ENCODE measurements at places on chromosomes 4 and X.
A peak's percentile ranks its signal among the peaks of the same experiment; 100 is the strongest.

- no peak overlapping the region for H3K27ac ChIP-seq
- H3K4me3 ChIP-seq = no peak overlapping the region
- no peak for DNase-seq
- no peaks in the 10 kb centered on the region for H3K36me3 ChIP-seq
Measured at GRCh38 chr4:108372681-108373080, 203.9 kb upstream of the LEF1 start.

DNA sequence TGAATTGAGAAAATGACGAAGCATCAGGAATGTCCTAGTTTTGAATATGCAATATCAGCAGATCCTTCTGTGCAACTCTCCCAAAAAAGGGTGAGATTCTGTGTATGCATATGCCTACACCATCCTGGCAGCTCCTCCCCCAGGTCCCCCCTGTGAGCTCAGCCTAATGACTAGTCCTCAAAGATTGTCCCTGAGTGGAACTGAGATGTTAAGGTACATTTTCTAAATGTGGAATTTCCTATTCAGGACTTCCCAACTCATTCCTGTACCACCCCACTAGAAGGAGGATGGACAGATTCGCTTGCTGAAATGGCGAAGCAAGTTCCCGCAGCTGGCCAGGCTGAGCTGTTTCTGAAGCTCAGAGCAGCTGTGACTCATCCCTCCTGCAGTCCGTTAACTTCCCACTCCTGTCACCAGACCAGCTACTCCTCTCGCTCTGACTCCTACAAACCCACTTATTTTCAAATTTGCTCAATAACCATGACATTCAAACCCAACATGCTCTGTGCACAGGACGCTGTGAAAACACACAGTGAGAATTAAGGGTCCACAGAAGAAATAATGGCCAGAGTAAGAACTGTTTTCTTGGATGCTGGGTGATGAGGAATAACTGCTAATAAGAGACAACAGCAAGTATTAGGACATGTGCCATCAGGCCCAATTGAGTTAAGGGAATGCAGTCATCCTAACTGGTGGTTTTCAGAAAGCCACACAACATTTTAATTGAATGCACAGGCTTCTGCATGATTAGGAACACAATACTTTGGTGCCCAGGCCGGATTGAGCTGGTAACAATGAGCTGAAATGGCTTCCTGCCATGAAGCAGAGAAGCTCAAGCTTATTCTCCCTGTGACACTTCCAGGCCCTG is 40.0 kb upstream of the IRF2 start:
- no peak overlapping the region for H3K27ac ChIP-seq
- peak; percentile 48 for DNase-seq
- H3K27me3 ChIP-seq = no peaks in the 10 kb centered on the region
- no peak overlapping the region for H3K4me3 ChIP-seq
- H3K4me1 ChIP-seq = peaks cover 4% of the 10 kb centered on the region
- H3K36me3 ChIP-seq = no peaks in the 10 kb centered on the region

DNA sequence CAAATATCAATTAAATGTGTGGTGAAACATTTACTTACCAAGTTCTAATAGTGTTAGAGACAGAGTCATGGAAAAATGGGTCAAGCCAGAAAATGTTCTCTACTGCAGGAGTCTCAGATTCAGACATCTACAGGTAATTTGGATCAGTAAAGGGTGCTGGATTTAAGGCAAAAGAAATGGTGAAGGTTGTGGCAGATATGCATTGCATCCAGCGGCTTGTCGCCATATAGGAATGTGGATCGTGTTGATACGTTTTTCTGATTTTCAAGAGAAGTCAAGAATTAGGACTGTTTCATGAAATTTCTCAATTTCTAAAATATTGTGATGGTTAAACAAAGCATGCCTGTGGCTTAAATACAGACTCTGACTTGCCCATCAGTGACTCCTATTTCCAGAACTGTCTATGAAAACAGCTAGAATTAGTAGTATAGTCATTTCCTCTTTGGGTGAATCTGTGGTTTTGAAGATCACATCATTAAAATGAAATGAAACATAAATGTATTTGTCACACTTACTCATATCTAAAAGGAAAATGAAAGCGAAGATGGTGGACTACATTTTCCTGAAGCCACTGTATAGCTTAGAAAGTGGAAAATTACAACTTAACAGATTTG is 110.1 kb upstream of the VEGFC start:
- H3K27ac ChIP-seq = peak overlapping the region; percentile 55
- DNase-seq = peak; percentile 57
- H3K36me3 ChIP-seq = no peaks in the 10 kb centered on the region
- peaks cover 15% of the 10 kb centered on the region for H3K4me1 ChIP-seq

DNA sequence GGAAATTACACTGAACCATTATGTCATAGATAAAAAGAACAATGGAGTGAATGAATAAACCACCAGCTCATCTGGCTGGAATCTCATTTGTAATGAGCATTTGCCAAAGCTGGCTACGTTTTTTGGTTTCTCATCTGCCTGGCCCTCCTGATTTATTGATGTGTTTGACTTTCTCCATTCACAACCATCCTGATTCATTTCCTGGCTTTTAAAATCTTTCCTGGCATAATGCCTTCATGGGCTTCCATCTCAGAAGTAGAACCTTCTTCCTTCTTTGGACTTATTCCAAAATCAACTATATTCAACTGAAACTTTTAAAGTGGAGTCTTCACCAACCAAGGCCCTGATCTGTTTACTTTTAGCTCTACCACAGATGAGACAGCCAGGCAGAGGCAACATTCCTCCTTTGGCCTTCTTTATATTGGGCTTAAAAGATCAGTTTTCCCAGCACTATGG is 36.0 kb upstream of the ARSJ start:
- H3K4me3 ChIP-seq = no peak overlapping the region
- H3K4me1 ChIP-seq = peaks cover 36% of the 10 kb centered on the region
- no peaks in the 10 kb centered on the region for H3K27me3 ChIP-seq
- H3K27ac ChIP-seq = peak overlapping the region; percentile 96

DNA sequence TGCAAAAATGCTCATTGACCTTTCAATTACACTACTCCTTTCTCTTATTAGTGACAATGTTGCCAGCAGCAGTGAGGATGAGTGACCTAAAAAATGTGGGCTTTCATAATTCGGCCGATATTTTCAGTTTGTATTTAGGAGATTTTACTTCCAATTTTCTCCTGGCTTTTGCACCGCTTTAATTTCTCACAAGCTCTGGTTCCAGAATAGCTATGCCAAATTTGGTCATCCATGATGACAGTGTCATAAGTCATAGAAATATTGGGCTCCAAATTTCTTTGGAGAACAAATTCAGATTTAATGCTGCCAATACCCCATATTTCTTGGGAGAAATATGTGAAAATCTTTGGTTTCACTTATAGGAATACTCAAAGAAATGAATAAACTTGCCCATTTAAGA is 187.7 kb upstream of the HCCS start:
- no peak for DNase-seq
- peaks cover 17% of the 10 kb centered on the region for H3K4me1 ChIP-seq
- H3K4me3 ChIP-seq = no peak overlapping the region
- H3K27me3 ChIP-seq = no peaks in the 10 kb centered on the region

- H3K27me3 ChIP-seq = peaks cover 7% of the 10 kb centered on the region
- no peaks in the 10 kb centered on the region for H3K4me1 ChIP-seq
- H3K4me3 ChIP-seq = no peak overlapping the region
- DNase-seq = no peak
- H3K36me3 ChIP-seq = no peaks in the 10 kb centered on the region
Measured at GRCh38 chr4:118589471-118590055, 95.6 kb upstream of the METTL14 start.

- peak; percentile 88 for DNase-seq
- H3K4me3 ChIP-seq = peak overlapping the region; percentile 99
- H3K27me3 ChIP-seq = no peaks in the 10 kb centered on the region
- peaks cover 29% of the 10 kb centered on the region for H3K4me1 ChIP-seq
- H3K27ac ChIP-seq = peak overlapping the region; percentile 97
- no peaks in the 10 kb centered on the region for H3K36me3 ChIP-seq
Measured at GRCh38 chr4:168480931-168481611, 779 bp upstream of the DDX60L start.

Data from endothelial cell of umbilical vein (primary cell).